Muscle of back (tissue), 13 donors: ENCODE measurements at places on chromosomes 6 and 20. TPM values are rescaled to one million over a fixed set of nuclear protein-coding genes. Genes with fewer than 3 reads are reported as not detected.
A peak's percentile ranks its signal among the peaks of the same experiment; 100 is the strongest.

GRCh38 chr6:26394289-26394688, 7.8 kb upstream of the BTN3A1 start:
- DNase-seq = no peak

DNA sequence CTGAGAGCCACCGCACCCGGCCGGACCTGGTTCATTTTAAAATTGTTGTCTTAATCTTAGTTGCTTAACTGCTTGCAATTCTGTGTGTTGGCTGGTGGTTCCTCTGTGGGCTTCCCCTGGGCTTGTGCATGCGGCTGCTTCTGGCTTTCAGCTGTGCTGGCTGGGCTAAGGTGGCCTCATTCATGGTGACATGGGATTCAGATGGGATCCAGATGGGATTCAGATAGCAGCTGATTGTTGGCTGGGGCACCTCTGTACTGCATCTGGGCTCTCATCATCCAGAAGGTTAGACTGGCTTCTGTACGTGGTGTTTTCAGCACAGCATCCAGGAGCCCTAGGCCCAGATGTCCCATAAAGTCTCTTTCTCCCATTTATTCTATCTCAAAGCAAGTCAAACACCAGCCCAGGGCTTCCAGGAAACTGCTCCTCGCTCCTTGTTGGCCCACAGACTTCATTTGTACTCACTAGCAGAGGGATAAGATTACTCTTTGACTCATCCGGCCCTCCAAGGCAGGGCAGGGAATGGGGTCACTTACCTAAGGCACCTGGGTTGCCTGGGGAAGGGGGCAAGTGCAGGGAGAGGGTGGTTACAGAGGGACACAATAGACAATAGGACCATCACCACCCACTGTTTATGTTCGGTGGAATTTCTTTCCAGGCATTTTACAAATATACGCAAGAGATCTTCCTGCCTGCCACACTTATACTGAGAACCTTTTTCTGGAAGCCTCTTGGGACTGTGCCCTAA, 10.2 kb upstream of the PEDS1 start:
- DNase-seq = peak; percentile 84

DNA sequence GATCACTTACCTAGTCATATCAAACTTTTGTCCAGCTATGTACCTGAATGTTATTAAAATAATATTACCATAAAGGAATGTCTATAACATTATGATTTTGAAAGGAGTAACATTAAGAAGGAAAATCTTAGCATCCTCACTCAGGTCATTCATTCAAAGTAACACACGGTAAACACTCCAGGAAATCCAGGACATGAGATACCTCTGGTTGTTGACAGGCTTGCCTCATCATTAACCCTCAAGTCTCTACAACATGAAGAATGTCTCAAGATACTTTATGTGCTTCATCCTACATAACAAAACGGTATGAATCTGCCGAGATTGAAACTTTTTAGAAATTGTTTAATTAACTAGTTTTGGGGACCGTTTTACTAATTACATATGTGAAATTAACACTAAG, 690 bp upstream of the FILIP1 start:
- DNase-seq = no peak

GRCh38 chr6:43082806-43083655, 6.9 kb downstream of the PTK7 start:
- DNase-seq = peak; percentile 79

DNA sequence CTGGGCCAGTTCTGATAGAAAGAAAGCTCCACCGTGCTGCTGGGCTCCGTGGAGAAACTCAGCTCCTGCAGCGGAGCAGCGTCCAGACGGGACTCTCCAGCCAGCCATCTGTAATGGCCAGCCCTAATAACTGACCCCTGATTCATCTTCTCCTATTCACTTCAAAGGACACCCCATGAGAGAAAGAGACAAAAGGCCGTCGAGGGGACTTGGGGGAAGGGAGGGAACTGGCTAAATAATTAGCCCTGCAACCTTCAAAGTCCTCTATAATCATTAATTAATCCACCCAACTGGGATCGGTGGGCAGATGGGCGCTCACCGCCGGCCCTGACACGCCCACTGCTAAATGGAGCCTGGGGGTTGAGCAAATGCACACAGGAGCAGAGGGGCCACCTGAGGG, 512.4 kb downstream of the CD83 start:
- no peak for DNase-seq

DNA sequence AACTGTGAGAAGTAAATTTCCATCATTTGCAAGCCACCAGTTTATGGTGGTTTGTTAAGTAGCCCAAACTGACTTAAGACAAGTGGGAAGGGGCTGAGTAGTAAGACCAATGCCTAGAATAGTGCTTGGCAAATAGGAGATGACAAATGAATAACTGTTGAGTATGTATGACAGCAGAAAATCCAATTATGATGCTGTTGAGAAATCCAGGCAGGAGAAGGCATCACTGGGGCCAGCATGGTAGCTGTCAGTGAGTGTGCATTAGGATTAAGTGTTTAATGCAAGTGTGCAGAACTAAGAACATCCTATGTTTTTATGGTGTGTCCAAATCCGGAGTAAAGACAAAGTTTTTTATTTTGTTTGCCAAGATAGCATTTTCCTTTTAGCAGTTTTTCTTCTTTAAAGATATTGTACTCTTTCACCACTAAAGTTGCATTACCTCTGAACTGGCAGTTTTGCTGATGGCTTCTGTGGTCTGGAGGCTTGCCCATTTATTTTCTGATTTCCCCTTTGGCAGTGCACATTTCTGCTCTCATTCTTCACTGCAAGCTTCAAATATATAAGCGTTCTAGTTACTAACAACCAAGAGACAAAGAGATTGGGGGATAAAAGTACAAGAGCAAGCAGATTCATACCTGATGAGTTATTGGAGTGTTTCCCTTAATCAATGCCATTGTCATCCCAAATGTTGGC, 289.7 kb downstream of the KCNQ5 start:
- peak; percentile 5 for DNase-seq

DNA sequence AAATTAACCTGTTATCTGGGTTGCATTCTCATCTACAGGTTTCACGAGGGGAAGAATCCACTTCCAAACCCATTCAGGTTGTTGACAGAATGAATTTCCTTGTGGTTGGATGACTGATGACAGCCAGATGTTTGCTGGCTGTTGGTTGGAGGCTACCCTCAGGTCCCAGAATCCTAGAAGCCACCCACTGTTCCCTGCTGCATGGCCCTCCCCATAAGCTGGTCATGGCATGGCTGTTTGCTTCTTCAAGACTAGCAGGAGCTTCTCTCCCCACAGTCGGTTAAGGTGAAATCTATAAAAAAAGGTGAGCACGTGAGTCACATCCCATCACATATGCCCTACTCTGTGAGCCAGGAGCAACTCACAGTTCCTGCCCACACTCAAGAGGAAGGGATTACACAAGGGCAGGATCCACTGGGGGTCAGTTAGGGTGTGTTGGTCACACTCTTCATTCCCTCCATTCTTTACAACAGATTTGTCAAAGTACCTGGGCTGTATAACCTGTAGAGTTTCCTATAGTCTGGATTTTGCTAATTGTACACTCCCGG, 19.5 kb upstream of the RPS10 start:
- no peak for DNase-seq

DNA sequence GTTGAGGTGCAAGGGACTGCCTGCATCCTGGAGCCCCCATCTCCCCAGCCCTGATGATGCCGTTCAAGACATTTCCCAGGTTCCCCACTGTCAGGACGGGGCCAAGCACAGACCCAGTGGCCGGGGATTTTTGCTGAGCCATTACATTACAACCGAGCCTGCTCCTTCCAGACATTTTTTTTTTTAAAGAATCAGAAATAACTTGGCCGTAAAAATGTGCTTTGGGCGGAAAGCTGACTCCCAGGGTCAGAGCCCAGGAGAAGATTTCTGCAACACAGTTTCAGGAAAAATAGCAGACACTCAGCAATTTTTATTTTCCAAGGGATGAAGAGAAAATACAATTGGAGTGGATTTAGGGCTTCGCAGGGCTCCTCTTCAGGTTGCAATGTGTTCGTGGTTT, 87.9 kb downstream of the LRFN2 start:
- peak; percentile 73 for DNase-seq

KCNQ5 gene
- polyA plus RNA-seq = 1.0 TPM

KIAA1755 gene
- polyA plus RNA-seq = 14.3 TPM
